Uterus (tissue), 4 donors: ENCODE measurements at places on chromosomes 16 and 17.

- H3K27ac ChIP-seq, result peak overlapping the region; percentile 82
- DNase-seq, result no peak
- H3K36me3 ChIP-seq, result no peaks in the 10 kb centered on the region
- H3K4me3 ChIP-seq, result peak overlapping the region; percentile 52
- no peaks in the 10 kb centered on the region for H3K4me1 ChIP-seq
These were observed 674 bp downstream of the C17orf75 start for GRCh38 chr17:32341141-32341856.

- no peak overlapping the region for H3K4me3 ChIP-seq
- H3K27ac ChIP-seq, result no peak overlapping the region
These were observed 151.7 kb downstream of the CBLN1 start for GRCh38 chr16:49129935-49130334.

DNA sequence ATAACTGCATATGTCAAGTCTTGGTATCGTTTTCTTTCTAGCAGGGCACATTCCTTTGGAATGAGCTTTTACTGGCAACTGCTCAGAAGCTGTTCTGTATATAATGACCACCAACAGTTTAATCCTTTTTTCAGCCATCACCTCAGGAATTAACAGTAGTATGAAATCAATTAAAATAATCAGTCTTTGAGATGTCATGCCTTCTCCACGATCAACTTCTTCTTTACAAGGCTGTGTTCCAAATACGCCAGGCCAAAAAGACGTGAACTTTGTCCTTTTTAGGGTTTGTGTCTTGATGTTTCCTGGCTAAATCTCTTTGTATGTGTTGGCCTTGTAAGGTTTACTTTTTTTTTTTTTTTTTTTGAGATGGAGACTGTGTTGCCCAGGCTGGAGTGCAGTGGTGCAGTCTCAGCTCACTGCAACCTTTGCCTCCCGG, 54.9 kb downstream of the ABCC1 start:
- H3K36me3 ChIP-seq, result no peaks in the 10 kb centered on the region
- H3K4me3 ChIP-seq, result no peak overlapping the region

- DNase-seq, result no peak
- H3K36me3 ChIP-seq, result no peaks in the 10 kb centered on the region
- H3K4me3 ChIP-seq, result no peak overlapping the region
- no peak overlapping the region for H3K27ac ChIP-seq
- H3K27me3 ChIP-seq, result no peaks in the 10 kb centered on the region
These were observed 8.3 kb upstream of the SLC52A1 start for GRCh38 chr17:5043524-5043923.

GRCh38 chr17:31926100-31926729, 10.6 kb upstream of the SUZ12 start:
- H3K4me1 ChIP-seq, result no peaks in the 10 kb centered on the region
- no peaks in the 10 kb centered on the region for H3K27me3 ChIP-seq
- DNase-seq, result no peak
- H3K36me3 ChIP-seq, result no peaks in the 10 kb centered on the region
- no peak overlapping the region for H3K27ac ChIP-seq

GRCh38 chr17:1109606-1110540, 69.9 kb downstream of the ABR start:
- no peaks in the 10 kb centered on the region for H3K4me1 ChIP-seq
- H3K4me3 ChIP-seq, result peak overlapping the region; percentile 80
- peak overlapping the region; percentile 90 for H3K27ac ChIP-seq
- DNase-seq, result no peak

DNA sequence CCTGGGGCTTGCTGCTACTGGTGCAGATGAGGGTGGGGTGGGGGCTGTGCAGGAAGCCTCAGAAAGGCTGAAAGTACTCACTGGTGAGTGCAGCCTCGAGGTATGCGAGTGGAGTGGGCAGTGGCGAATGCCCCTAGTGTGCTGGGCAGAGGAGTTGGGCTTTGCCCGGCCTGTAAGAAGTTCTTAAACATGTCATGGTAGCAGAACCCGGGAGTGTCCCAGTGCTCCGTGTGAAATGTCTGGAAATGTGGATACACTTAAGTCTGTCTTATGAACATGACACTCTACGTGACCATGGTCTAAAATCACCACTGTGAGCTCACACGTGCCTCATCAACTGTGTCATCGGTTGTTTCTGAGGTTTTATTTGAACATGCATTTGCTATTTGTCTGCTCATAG, 1.7 kb downstream of the SMTNL2 start:
- H3K4me3 ChIP-seq, result no peak overlapping the region
- peak overlapping the region; percentile 37 for H3K27ac ChIP-seq
- H3K27me3 ChIP-seq, result no peaks in the 10 kb centered on the region
- DNase-seq, result no peak

GRCh38 chr17:27512511-27513346, 56.5 kb downstream of the KSR1 start:
- H3K4me1 ChIP-seq, result no peaks in the 10 kb centered on the region
- no peak overlapping the region for H3K27ac ChIP-seq
- H3K4me3 ChIP-seq, result no peak overlapping the region
- no peaks in the 10 kb centered on the region for H3K36me3 ChIP-seq
- H3K27me3 ChIP-seq, result no peaks in the 10 kb centered on the region

- peaks cover 9% of the 10 kb centered on the region for H3K4me1 ChIP-seq
- no peaks in the 10 kb centered on the region for H3K36me3 ChIP-seq
- DNase-seq, result no peak
- no peak overlapping the region for H3K4me3 ChIP-seq
These were observed 5.7 kb upstream of the DLX4 start for GRCh38 chr17:49963309-49963625.

DNA sequence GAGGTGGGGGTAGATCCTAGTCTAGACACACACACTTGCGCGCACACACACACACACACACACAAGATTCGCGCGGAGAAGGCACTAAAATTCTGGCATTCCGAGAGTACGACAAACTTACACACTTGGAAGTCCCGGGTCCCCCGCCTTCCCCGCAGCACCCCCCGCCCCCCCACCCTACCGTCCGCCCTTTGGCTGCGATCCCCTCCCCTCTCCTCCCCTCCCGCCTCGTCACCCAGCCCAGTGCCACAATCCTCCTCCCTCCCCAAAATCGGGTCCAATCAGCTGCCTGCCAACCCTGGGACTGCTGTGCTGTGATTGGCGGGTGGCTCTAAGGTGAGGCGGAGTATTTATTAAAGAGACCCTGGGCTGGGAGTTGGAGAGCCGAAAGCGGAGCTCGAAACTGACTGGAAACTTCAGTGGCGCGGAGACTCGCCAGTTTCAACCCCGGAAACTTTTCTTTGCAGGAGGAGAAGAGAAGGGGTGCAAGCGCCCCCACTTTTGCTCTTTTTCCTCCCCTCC, at the start of gene SOX9:
SOX9 (plus strand) TSS at position 379 of the 522 bp plus-strand sequence. CDS start 372 bp downstream, outside the sequence.
- H3K36me3 ChIP-seq, result no peaks in the 10 kb centered on the region
- DNase-seq, result no peak
- H3K4me3 ChIP-seq, result peak within 1 kb of the TSS; percentile 0
- H3K27me3 ChIP-seq, result peaks cover 83% of the 10 kb centered on the region

- no peak overlapping the region for H3K4me3 ChIP-seq
- no peaks in the 10 kb centered on the region for H3K27me3 ChIP-seq
- H3K27ac ChIP-seq, result no peak overlapping the region
- no peaks in the 10 kb centered on the region for H3K36me3 ChIP-seq
These were observed 8.3 kb downstream of the RUSF1 start for GRCh38 chr16:31499928-31500327.

DNA sequence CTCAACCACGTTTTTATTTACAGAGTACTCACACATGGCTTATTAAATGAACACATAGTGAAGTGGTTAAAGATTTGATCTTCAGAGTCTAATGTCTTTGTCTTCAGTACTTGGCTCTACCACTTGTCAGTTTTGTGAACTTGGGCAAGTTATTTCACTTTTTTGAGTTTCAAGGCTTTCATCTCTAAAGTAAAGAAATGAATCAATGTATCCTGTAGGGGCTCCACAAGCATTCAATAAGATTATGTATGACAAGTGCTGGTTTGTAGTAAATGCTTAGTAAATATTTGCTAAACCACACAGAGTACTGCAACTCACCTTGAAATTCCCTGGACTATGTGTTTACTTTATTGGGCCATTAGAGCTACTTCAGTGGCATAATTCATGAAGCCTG, 446.0 kb upstream of the GOT2 start:
- no peak overlapping the region for H3K27ac ChIP-seq
- no peaks in the 10 kb centered on the region for H3K4me1 ChIP-seq
- DNase-seq, result no peak
- no peak overlapping the region for H3K4me3 ChIP-seq
- no peaks in the 10 kb centered on the region for H3K36me3 ChIP-seq

GRCh38 chr17:11954936-11955335, 42.3 kb downstream of the ZNF18 start:
- H3K27ac ChIP-seq, result no peak overlapping the region
- H3K36me3 ChIP-seq, result no peaks in the 10 kb centered on the region
- H3K4me3 ChIP-seq, result no peak overlapping the region
- no peaks in the 10 kb centered on the region for H3K27me3 ChIP-seq

- no peak overlapping the region for H3K27ac ChIP-seq
- no peak for DNase-seq
- no peaks in the 10 kb centered on the region for H3K27me3 ChIP-seq
- no peaks in the 10 kb centered on the region for H3K36me3 ChIP-seq
- H3K4me3 ChIP-seq, result no peak overlapping the region
These were observed 23.9 kb downstream of the GPR139 start for GRCh38 chr16:20049831-20050230.

- H3K4me3 ChIP-seq, result no peak overlapping the region
- H3K27ac ChIP-seq, result no peak overlapping the region
- DNase-seq, result no peak
- no peaks in the 10 kb centered on the region for H3K27me3 ChIP-seq
These were observed 44.9 kb upstream of the ERN1 start for GRCh38 chr17:64174686-64175456.

DNA sequence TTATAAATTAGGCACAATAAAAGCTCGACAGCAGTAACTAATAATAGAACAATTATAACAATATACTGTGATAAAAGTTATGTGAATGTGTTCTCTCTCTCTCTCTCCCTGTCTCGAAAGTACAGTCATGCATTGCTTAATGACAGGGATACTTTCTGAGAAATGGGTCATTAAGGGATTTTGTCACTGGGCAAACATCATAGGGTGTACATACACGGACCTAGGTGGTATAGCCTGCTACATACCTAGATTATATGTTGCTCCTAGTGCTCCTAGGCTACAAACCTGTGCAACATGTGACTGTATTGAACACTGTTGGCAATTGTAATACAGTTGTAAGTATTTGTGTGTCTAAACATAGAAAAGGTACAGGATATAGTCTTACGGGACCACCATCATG, 6.9 kb downstream of the ZNRF1 start:
- H3K27ac ChIP-seq, result no peak overlapping the region
- H3K36me3 ChIP-seq, result no peaks in the 10 kb centered on the region
- no peaks in the 10 kb centered on the region for H3K27me3 ChIP-seq
- no peaks in the 10 kb centered on the region for H3K4me1 ChIP-seq

DNA sequence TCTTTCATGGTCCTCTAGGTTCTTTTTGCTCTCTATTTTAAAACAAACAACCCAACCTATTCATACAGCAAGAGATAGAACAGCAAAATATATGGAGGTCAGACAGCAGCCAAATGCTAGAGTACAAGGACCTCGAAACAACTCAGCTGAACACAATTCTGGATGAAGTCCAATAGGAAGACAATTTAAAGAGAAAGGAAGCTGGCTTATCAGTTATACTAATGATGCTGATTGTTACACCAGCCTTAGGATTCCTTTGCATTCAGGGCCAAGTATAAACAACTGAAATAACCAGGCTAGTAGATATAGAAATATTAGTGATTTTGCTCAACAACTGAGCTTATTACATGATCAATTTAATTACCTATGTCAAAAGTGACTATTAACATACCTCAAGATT, 2.5 kb downstream of the SSH2 start:
- no peak overlapping the region for H3K27ac ChIP-seq
- no peaks in the 10 kb centered on the region for H3K27me3 ChIP-seq
- no peak for DNase-seq
- no peaks in the 10 kb centered on the region for H3K36me3 ChIP-seq

GRCh38 chr17:36600465-36600864, 918 bp upstream of the MRM1 start:
- H3K27ac ChIP-seq, result peak overlapping the region; percentile 69
- H3K4me1 ChIP-seq, result no peaks in the 10 kb centered on the region
- DNase-seq, result peak; percentile 8
- no peak overlapping the region for H3K4me3 ChIP-seq
- no peaks in the 10 kb centered on the region for H3K27me3 ChIP-seq

GRCh38 chr17:77341069-77341541, 200.3 kb downstream of the SEC14L1 start:
- no peak overlapping the region for H3K4me3 ChIP-seq
- no peak overlapping the region for H3K27ac ChIP-seq
- H3K27me3 ChIP-seq, result no peaks in the 10 kb centered on the region
- no peaks in the 10 kb centered on the region for H3K36me3 ChIP-seq

- H3K4me1 ChIP-seq, result no peaks in the 10 kb centered on the region
- no peaks in the 10 kb centered on the region for H3K27me3 ChIP-seq
- H3K36me3 ChIP-seq, result no peaks in the 10 kb centered on the region
- H3K4me3 ChIP-seq, result no peak overlapping the region
These were observed 6.1 kb upstream of the HEATR3 start for GRCh38 chr16:50059669-50060068.

DNA sequence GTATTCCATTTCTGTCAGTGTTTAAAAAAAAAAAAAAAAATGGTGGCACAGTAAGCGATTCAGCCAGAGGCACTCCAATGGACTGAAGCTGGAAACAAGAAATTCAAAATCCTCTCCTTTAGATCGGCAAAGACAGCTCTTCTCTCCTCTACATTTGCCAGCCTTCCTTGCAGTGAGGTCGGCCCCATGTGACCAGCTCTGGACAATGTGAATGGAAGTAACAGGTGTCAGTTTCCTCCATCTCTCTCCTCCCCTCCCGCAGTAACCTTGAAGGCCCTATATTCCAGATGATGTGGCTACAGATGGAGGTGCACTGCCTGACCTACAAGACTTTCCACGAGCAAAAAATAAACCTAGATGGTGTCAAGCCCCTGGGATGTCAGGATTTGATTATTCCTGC, 15.0 kb downstream of the CUEDC1 start:
- peaks cover 12% of the 10 kb centered on the region for H3K4me1 ChIP-seq
- no peak overlapping the region for H3K4me3 ChIP-seq
- DNase-seq, result no peak
- H3K27me3 ChIP-seq, result no peaks in the 10 kb centered on the region
- peak overlapping the region; percentile 53 for H3K27ac ChIP-seq

DNA sequence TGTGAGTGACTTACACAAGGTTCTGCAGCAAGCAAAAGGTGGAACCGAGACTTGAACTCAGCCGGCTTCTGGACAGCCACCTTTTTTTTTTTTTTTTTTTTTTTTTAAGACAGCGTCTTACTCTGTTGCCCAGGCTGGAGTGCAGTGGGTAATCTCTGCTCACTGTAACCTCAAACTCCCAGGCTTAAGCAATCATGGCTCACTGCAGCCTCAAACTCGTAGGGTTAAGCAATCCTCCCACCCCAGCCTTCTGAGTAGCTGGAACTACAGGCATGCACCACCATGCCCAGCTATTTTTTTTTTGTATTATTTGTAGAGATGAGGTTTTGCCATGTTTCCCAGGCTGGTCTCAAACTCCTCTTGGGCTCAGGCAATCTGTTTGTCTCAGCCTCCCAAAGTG, 55.2 kb upstream of the GOT2 start:
- no peaks in the 10 kb centered on the region for H3K27me3 ChIP-seq
- H3K36me3 ChIP-seq, result no peaks in the 10 kb centered on the region
- no peak for DNase-seq

- peak overlapping the region; percentile 91 for H3K27ac ChIP-seq
- no peak overlapping the region for H3K4me3 ChIP-seq
These were observed 16.3 kb downstream of the CAVIN1 start for GRCh38 chr17:42406615-42407288.
